ENCODE measurements at places on chromosomes 11 and 22. TPM values are rescaled to one million over a fixed set of nuclear protein-coding genes. Genes with fewer than 3 reads are reported as not detected.

The SERPING1 gene
- total RNA-seq: 723 TPM

The NPTXR gene
- total RNA-seq: 16.5 TPM

The ANO1 gene
- total RNA-seq: 65.6 TPM

The SYT7 gene
- 1.0 TPM for total RNA-seq

The ZNF214 gene
- 2.4 TPM for total RNA-seq

The CNIH2 gene
- total RNA-seq: 0.75 TPM

The CHRM4 gene
- total RNA-seq: 0.29 TPM

GRCh38 chr22:22478470-22478869, 30.1 kb downstream of the ZNF280B start:
- H3K4me3 ChIP-seq: no peak overlapping the region
- no peaks in the 10 kb centered on the region for H3K27me3 ChIP-seq
- no peaks in the 10 kb centered on the region for H3K4me1 ChIP-seq
- no peaks in the 10 kb centered on the region for H3K36me3 ChIP-seq
- DNase-seq: no peak

GRCh38 chr11:60699936-60700335, 524 bp downstream of the MS4A8 start:
- no peaks in the 10 kb centered on the region for H3K27me3 ChIP-seq
- H3K27ac ChIP-seq: no peak overlapping the region
- no peaks in the 10 kb centered on the region for H3K36me3 ChIP-seq

DNA sequence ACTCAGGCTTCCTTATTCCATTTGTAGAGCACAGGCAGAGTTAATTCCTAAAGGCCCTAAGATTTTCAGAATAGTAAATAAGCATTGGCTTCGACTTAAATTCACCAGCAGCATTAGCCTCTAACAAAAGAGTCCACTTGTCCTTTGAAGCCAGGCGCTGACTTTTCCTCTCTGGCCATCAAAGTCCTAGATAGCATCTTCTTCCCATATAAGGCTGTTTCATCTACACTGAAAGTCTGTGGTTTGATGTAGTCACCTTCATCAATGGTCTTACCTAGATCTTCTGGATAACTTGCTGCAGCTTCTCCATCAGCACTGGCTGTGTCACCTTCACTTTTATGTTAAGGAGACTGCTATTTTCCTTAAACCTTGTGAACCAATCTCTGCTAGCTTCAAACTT, 118.3 kb upstream of the SOX6 start:
- H3K4me1 ChIP-seq: no peaks in the 10 kb centered on the region
- no peak for DNase-seq
- no peaks in the 10 kb centered on the region for H3K36me3 ChIP-seq

DNA sequence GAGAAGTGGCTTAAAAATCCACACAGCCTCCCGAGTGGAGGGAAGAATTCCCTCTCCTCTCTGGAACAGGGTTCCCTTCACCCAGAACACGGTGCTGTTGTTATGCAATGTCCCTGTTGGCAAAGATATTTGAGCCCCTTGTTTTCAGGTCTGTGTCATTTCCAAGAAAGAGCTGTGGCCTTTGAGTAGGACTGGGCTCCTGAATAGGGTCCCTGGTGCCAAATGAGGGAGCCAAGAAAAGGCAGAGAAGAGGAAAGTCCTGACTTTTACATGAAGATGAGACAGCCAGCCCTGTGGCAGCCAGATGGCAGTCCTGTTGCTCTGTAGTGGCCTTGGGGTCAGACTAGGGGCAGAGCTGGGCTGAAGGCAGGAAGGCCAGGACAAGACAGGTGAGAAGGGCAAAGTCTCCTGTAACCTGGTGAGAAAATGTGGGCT, 51.2 kb upstream of the ELF5 start:
- no peak overlapping the region for H3K27ac ChIP-seq
- no peak overlapping the region for H3K4me3 ChIP-seq
- DNase-seq: no peak
- H3K36me3 ChIP-seq: no peaks in the 10 kb centered on the region
- no peaks in the 10 kb centered on the region for H3K27me3 ChIP-seq

DNA sequence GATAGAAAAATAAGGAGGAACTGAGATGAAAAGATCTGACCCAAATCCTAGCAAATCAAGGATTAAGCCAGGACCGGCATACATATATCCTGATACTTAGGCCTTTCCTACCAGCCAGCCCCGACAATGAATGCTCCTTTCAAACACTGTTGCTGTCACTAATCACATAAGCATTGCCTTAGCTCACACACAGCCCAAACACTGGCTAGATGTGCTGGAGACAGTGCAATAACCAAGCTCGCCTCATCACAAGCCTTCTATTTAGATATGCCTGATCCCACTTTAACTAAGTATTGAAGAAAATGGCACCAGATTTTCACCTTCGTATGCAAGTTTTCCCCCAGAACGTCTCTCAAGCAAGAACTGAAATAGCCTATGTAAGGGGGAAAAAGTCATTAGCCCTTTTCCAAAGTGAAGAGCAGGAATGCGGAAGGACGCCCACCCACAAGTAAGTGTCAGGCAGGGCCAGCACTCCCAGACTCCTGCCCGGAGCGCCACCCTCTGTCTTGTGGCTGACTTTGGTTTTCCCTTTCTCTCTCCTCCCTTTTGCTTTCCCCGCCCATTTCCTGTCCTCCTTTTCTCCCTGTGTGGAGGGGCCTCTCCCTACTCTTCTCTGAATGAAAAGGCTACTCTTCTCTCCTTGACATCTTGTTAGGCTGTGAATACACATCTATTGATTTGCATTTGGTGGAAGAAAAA, 8.9 kb upstream of the OPCML start:
- no peaks in the 10 kb centered on the region for H3K36me3 ChIP-seq
- H3K27me3 ChIP-seq: no peaks in the 10 kb centered on the region
- no peak overlapping the region for H3K4me3 ChIP-seq
- no peak for DNase-seq
- no peaks in the 10 kb centered on the region for H3K4me1 ChIP-seq

GRCh38 chr11:130088217-130088616, 18.5 kb downstream of the APLP2 start:
- H3K4me1 ChIP-seq: no peaks in the 10 kb centered on the region
- no peaks in the 10 kb centered on the region for H3K27me3 ChIP-seq
- no peak overlapping the region for H3K27ac ChIP-seq
